CMK (cell line): ENCODE measurements at places on chromosomes 3 and 15.

DNA sequence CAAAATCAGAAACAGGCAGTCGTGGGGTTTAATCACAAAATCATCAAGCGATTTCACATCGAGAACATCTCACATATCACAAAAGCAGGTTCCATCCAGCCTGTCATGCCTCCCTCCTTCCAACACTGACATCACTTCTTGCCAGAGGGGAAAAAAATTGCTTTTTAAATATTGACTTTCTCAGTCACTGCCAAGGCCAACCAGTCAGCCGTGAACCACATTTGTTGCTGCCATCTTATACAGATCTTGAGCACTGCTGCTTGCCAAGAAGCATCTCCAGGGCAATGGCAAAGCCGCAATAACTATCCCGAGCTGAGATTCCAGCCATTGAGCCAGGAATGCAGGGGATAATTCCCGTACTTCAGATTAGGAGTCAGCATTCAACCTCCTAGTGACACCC, 174.6 kb downstream of the ANXA2 start:
- DNase-seq, result no peak

DNA sequence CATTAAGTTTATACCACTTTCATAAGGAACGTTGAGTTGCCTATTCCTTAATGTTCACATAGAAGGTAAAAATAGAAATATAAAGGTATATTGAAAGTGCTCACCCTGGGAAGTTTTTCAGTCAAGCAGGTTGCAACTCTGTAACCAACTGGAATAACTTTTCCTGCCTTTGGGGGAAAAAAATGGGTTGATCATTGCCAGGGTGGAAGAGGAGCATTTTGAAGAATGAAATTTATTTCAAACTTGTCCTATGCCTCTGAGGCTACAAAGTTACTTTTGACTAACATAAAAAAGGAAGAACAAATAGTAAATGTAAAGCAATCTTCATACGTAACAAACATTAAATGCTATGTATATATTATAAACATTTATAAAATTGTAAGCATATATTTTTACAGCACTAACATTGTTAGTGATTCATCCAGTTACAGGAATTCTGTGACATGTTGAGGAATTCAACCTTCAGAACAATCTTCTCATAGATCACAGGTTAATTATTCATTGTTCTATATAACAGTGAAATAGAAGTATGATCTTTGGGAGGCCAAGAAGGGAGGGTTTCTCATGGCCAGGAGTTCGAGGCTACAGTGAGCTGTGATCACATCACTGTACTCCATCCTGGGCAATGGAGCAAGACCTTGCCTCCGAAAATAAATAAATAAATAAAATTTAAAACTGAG, 13.5 kb downstream of the EFHB start:
- DNase-seq, result no peak

- DNase-seq, result no peak
Observed at GRCh38 chr15:35956056-35956455, 410.1 kb upstream of the DPH6 start.

GRCh38 chr15:28269097-28269496, 52.9 kb downstream of the HERC2 start:
- DNase-seq, result no peak

GRCh38 chr15:71874245-71874644, 63.9 kb downstream of the NR2E3 start:
- no peak for DNase-seq

DNA sequence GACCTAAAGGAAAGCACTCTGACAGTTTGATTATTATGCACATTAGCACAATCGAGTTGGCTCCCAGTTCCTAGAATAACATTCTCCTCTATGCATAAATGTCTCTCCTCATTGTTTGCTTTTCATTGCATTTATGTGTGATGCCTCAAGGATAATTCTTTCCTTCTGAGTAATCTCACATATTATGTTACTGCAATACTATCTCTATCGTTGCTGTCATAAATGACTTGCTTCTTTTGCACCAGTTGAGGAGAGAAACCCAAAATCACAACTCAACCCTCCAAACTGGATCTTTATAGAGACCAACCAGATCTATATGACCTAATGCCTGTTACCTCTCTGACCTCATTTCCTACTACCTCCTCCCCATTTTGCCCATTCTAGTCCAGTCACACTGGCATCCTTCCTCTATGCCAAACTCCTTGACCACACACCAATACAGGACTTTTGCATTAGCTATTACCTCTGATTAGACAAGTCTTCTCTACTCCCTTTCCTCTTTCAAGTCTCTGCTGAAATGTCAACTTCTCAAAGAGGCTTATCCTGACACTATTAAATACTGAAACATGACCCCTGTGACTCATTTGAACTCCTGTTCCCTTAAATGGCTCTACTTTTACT, 1026.0 kb downstream of the TUSC7 start:
- DNase-seq, result no peak

- no peak for DNase-seq
Observed at GRCh38 chr3:190444006-190444405, 5.7 kb downstream of the TMEM207 start.

GRCh38 chr15:57221134-57221533, 155.2 kb upstream of the CGNL1 start:
- no peak for DNase-seq

DNA sequence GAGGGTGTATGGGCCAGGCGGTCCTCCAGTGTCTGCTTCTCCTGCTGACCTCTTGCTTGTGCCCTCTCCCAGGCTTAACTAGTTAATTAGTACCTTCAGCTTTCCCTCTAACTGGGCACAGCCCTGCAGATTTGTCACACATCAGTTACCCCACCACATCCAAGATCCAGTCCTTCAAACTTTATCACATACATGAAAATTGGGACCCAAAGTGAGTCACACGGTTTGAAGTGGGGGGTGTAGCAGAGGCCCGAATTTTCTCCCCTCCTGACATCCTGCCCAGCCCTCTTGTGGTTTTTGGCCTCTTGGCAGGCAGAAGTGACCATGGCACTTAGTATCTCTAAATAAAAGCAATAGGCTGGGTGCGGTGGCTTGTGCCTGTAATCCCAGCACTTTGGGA, 3.9 kb downstream of the MAPKAPK3 start:
- DNase-seq, result no peak

DNA sequence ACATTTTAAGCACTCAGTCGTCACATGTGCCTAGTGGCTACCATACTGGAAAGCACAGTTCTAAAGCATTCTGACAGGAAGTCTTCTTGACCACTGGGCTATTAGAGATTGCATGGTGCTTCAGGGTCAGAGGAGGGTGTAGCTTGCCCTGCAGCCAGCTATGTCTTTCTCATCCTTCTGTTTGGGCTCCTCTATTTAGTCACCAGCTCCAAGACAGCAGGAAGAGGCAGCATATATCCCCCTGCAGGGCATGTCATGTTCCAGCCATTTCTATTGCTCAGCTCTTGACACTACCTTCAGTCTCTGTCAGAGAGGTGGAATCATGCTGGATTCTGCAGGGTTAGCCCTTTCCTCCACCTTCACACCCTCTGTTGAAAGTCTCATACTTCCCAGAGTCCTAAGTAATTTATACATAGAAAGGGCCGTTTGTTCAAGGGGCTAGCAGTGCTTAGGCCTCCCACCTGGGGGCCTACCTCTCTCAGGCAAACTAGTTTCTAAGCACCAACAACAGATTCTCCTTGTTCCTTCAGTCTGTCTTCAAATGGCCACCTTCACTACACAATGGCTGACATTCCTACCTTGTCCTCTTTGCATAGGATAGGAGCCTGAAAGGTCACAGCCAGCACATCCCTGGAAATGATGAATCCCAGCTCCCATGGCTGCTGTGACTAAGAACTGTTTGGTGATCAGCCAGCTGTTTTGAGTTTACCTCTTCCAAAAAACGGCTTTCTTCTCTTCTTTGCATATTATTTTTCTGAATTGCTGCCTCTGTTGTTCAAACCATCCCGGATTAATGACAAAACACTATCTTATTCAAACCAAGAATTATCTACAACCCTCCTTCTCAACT, 115.7 kb upstream of the BFSP2 start:
- DNase-seq, result no peak

GRCh38 chr3:99965077-99965476, 147.4 kb downstream of the CMSS1 start:
- DNase-seq, result no peak

DNA sequence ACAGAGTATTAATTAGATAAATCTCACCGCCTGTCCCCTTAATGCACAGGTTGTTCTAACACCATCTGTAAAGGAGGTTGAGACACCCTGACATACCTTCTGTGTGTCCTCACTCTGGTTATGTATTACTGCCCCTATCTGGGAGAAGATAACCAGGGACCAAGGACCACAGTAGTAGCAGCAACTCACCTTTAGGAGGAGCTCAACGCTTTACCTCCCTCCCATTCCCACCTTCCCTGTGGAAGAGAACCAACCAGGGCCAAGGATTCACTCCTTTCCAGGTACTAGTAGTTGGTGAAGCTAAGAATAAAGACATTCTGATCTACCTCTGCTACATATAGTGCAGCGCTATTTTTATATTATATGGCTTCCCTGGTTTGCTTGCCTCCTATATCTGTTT, 232.6 kb downstream of the MEX3B start:
- DNase-seq, result no peak

GRCh38 chr3:25033407-25034029, 394.5 kb upstream of the RARB start:
- DNase-seq, result no peak

GRCh38 chr3:62942227-62942626, 67.0 kb upstream of the CADPS start:
- no peak for DNase-seq

- DNase-seq, result no peak
Observed at GRCh38 chr3:185137821-185138220, 15.0 kb downstream of the C3orf70 start.

GRCh38 chr3:105984837-105985236, 116.0 kb upstream of the CBLB start:
- no peak for DNase-seq

- DNase-seq, result peak; percentile 65
Observed at GRCh38 chr3:52444860-52445793, at the start of gene SEMA3G. TSS of gene SEMA3G (minus strand) at chr3:52445103. CDS start at chr3:52445027, 76 bp downstream.

- no peak for DNase-seq
Observed at GRCh38 chr15:98841419-98841970, 166.1 kb downstream of the PGPEP1L start.

DNA sequence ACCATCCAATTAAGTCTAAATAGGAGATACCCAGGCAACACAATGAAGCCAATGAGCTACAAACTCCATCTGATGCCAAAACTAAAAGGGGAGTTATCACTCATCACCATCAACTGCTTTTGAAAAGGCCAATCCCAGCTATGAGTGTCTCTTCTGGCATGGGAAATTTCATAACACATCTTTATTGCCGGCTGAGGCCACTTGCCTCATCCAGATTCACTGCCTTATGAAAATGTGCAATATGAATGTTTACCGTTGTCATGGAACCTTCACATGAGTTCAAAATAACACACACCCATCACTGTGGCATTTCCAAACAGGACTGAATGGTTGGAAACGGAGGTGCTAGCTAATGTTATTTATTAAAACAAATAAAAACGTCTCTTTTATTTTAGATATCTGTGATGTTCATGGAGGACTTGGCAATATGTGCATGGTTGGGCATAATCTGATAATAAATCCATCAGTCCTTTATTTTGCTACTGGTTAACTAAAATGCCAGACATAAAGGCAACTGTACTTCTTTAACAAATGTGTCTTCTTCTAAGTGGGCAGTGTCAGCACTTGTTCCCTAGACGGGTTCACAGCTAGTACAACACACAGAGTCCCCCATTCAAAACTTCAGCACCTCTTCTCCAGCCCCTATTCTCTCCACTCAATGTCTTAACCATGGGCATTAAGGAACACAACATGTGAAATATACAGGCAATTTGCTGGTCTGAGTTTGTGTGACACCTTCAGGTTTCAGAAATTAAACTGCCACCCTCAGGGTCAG, 143.9 kb downstream of the MAGI1 start:
- no peak for DNase-seq

- no peak for DNase-seq
Observed at GRCh38 chr15:92326236-92326635, 67.4 kb upstream of the ST8SIA2 start.

GRCh38 chr3:117310536-117310935, 601.0 kb downstream of the TUSC7 start:
- DNase-seq, result no peak

DNA sequence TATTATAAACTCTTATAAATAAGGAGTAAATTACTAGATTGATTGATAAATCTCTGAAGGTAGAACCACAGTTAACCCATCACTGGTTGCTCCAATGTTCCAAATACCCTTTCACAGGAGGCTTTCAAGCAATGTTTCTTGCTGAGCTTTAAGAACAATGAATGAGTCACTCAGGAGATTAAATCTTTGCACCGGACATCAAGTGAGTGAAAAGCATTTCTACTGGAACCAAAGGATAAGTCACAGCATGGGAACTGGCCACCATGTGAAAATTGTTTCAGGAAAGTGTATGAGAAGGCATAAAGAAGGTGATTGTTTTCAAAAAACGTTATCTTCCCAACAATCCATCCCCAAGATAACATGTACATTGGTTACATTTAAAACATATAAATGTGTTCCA, 90.6 kb downstream of the CNTN3 start:
- no peak for DNase-seq

GRCh38 chr15:78768096-78768495, 43.2 kb downstream of the ADAMTS7 start:
- no peak for DNase-seq

DNA sequence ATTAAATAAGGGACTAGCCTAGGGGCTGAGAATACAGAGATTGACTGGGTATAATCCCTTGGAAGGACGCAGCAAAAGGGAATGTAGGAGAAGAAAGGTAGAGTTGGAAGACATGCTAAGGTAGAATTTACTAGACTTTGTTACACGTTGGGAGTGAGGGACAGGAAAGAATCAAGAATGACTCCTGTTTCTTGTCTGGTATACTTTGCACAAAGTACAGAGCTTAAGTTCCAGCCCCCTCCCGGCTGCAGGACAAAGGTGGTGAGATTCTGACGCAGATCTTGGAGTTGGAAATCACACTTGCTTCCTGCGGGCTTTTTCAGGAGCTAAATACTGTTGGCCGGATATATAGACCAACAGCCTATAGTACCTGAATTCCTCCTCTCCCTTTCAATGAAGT, 895 bp downstream of the HYKK start:
- DNase-seq, result no peak

- DNase-seq, result no peak
Observed at GRCh38 chr15:66863390-66864085, 161.5 kb downstream of the SMAD6 start.

DNA sequence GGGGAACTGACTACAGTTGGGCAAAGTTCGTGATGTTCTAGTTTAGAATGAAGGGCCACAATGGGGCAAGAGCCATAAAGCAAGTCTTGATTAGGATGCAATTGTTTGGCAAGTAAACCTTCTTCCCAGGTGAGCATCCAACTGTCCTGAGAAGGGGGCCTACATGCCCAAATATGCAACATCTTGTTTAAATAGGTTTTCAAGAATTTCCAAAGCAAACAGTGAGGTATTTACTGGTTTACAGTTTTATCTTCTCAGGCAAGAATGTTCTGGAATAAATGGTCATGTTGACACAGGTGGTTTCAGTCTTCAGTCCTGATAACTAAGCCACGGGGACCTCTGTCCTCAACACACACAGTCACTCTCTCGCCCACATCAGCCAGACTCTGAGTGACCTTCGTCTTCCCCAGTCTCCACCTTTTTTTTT, 90.3 kb upstream of the FAM174B start:
- DNase-seq, result no peak

GRCh38 chr3:190596349-190597285, 82.7 kb downstream of the IL1RAP start:
- DNase-seq, result no peak
